Right cardiac atrium (tissue), 5 donors: ENCODE measurements at places on chromosomes 6 and 20.
A peak's percentile ranks its signal among the peaks of the same experiment; 100 is the strongest.

- peak; percentile 71 for DNase-seq
Measured at GRCh38 chr6:6856538-6857523, 250.9 kb upstream of the RREB1 start.

DNA sequence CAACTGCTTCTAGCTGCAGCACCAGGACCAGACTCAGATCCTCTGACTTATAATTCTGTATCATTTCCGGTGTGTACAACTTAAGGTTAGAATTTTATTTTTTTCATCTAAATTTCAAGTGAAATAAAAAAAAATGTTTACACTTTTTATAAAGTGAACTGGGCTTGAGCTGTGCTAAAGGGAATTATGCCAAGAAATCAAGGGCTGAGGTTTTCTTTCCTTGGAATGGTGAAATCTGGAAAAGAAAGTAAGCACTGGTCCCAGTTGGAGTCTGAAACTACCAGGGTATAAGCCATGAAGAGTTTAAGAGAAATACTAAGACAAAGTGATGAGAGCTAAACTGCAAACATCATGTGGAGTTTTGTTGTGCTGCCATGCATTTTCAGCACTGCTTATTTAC is 21.7 kb upstream of the FYN start:
- DNase-seq: no peak

- DNase-seq: no peak
Measured at GRCh38 chr6:112296122-112296521, 41.8 kb upstream of the LAMA4 start.

- DNase-seq: peak; percentile 64
Measured at GRCh38 chr6:33192105-33192646, at the start of gene COL11A2. COL11A2 (minus strand) TSS chr6:33192467; CDS start chr6:33192240, 227 bp downstream.

GRCh38 chr6:18656506-18656905 is 269.4 kb downstream of the RNF144B start:
- no peak for DNase-seq

DNA sequence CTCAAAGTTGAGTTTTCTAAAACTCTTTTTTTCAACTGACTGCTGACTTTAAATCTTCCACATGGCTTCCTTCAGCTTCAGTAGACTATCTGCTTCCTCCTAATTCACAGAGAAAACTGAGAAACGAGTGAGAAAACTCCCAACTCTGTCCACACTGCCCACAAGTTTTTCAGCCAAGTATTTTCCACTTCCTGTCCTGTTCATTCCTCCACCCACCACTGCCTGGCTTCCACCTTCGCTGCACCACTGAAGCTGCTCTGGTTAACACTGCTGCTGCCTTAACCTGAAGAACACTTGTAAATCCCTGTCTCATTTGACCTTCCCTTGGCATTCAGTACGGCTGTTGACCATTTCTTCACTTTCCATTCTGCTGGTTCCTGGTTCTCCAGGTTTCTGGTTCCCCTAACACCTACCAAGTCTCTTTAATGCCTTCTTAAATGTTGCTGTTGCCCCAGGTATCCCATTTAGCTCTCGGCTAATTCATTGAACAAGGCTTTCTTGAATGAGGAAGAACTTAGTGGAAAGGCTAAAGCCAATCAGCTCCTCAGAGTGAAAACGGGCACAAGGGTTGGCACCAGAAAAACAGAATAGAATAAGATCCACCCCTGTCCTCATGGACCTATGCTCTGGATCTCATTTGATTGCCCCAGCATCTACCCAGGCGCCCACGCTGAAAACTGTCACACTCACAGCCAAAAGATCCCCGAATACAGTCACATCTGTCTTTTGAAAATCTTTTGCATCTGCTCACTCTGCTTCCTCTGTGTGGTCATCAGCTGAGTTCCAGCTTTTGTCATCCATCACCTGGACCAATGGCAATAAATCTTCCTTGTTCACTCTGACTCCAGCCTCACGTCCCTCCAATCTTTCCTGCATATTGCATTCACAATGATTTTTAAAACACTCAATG is 104.4 kb upstream of the TAB2 start:
- DNase-seq: no peak

DNA sequence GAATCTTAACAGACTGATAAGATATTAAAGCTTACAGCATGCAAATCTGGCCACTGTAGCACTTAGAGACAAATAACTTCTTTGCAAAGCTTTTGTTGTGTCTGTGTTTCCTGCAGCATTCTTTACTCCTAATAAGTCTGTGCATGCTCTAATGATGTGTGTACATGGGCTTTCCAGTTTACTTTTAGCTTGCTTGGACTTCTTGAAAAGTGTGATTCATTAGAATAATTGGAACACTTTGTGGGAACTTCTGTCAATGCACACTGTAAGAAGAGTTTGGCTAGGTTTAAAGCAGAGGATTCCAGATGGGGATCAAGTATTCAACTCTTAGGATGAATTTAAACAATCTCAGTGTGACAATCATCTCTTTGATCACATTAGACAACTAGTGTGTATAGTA is 22.1 kb upstream of the TINAG start:
- no peak for DNase-seq

DNA sequence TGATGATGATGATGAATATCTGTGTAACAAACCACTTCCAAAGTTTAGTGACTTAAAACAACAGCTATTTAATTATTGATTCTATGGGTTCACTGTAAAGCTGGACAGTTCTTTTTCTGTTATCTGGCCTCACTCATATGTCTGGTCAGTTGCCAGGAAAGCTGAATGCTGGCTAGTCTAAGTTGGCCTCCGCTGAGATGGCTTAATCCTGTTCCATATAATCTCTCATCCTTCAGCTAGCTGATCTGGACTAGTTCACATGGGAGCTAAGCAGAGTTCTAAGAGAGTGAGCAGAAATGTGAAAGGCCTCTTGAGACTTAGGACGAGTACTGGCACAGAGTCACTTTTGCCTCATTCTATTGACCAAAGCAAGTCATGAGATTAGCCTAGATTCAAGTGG is 334.7 kb upstream of the FLRT3 start:
- no peak for DNase-seq

DNA sequence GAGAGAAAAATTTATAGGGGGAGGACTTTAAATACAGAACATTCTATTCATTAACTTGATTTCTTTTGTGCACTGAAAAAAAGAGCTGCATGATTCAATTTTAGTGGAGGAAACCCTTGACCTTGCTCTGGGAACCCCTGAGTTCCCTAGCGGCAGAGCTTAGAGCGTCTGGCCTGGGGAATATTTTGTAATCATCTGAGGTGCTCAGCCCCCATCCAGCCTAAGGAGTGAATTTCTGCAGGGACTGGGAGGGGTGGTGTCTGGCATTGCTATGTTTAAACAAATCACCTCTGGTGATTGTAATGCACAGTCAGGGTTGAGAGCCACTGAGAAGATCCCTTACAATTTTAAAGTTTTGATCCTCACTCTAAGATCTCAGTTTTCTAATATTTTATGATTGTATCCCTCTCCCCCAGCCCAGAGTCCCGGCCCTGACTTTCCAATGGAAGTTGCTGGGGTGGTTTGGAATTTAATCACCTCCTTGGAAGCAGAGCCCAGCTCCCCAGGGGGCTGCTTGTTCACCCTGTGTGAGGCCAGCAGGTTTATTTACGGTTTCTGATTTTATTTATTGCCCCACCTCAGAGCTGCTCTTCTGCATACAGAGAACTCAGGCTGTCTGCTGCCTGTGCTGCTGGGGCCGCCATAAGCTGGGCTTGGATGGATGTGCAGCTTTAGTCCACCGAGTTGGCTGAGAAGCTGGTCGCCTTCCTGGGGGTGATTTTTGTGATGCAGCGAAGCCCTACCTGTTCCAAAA is 263.1 kb downstream of the LRFN2 start:
- DNase-seq: no peak

DNA sequence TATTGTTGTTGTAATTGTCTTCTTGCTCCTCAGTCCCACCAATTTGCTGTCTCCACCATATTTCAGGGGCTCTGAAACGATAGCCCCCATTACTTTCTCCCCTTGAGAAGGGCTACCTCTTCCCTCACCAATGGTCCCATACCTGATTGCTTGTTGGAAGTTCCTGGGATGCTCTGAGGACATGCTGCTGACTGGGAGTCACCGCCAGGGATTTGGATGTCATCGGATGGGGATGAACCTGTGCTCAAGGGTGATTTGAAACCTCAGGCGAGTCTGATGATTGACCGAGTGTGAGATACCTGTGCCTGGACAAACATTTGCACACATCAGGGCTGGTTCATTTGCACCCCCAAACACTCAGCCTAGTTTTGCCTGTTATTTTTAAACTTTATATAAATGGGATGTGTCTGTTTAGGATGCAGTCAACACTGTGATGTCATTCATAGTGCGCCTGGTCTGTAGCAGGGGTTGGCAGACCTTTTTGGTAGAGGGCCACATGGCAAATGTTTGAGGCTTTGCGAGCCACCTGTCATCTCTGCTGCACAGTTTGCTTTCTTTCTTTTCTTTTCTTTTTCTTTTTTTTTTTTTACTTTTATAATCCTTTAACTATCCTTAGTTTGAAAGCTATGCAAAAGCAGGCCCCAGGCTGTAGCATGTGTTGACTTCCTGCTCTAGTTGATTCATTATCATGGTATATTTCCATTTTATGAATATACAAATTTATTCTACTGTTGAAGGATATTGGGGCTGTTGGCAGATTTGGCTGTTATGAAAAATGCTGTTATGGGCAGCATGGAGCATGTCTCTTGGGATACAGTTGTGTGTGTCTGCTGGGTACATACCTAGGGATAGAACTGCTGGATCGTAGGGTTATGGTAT is 118.5 kb upstream of the PHACTR3 start:
- DNase-seq: no peak

DNA sequence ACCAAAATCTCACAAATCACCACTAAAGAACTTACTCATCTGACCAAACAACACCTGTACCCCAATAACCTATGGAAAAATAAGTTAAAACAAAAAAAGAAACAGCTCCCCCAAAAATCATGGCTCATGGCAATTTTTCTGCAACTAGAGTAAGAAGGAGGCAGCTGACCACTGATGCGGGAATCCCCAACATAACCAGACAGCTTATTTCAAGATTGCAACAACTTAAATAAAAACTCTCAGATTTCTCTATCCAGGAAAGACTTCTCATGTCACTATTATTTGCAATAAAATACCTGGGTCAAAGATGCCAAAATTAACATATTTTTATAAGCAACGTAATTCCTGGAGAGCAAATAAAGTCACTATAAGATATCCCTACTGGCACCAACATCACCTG is 128.1 kb upstream of the LY86 start:
- DNase-seq: no peak

DNA sequence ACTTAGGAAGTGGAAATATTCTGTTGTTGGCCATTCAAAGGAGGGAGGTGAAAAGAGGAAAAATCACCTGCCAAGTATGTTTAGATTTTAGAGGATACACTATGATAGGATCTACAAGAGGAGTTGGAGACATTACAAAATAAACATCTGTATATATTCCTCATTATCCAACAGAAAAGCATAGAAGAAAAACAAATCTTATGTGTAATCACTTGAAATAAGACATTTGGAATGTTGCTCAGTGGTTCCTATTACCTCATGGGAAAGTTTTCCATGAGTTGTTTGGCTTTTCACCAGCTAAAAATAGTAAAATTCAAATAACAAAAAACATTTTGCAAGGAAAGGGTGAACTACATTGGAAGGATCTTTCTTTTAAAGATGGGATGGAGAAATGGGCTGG is 76.7 kb upstream of the CARMIL1 start:
- DNase-seq: no peak

GRCh38 chr20:7291323-7291943 is 523.9 kb downstream of the BMP2 start:
- DNase-seq: no peak

DNA sequence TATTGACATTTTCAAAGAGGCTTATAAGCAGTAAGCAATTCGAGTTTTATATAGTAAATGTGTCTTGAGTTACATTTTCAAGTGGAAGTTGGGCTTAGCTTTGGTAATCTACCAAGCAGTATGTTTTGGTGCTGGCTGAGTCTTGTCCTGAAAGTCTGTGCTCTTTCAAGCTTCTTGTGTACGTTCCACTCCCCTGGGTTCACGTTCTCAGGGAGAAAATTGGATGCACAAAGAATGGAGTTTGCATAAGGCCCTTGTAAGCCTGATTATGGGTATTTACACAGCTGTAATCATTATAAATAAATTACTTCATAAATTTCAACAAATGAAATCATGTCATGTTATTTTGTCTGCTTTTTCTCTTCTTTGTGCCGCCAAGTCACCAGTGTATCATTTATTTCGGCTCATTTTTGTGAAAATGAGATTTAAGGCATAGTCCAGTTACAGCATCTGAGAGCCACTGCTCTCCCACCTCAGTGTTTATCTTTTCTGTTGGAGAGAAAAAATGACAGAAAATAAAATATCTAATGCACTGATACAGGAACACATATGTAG is 262.5 kb downstream of the BTBD3 start:
- no peak for DNase-seq

GRCh38 chr6:167268683-167269280 is 22.3 kb upstream of the UNC93A start:
- no peak for DNase-seq

GRCh38 chr6:148716811-148717210 is 30.0 kb upstream of the UST start:
- DNase-seq: no peak

DNA sequence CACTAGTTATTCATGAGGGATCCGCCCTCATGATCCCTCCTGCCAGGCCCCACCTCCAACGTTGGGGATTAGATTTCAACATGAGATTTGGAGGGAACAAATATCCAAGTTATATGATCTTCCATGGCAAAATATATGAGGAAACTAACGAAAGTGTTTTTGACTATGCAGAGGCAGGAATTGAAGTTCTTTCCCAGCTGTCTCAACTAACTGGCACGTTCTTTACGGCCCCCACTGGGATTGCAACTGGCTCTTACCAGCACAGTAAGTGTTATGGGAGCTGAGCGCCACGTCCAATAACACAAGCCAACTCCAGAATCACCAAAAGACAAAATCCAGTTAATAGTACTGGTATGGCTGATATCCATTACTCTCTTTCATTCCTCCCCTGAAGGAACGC is 66.6 kb downstream of the ECT2L start:
- peak; percentile 63 for DNase-seq

GRCh38 chr6:32941214-32941768 is 463 bp upstream of the HLA-DMB start:
- no peak for DNase-seq
